Endodermal cell (in vitro differentiated cells): ENCODE measurements at places on chromosomes 3 and 15. TPM values are rescaled to one million over a fixed set of nuclear protein-coding genes. Genes with fewer than 3 reads are reported as not detected.
A peak's percentile ranks its signal among the peaks of the same experiment; 100 is the strongest.

SLC22A14 gene
- total RNA-seq: not detected in 2 replicates

- DNase-seq: peak; percentile 22
Observed at GRCh38 chr15:98674336-98674735, 26.0 kb downstream of the IGF1R start.

GRCh38 chr15:67883234-67883773, 43.5 kb upstream of the RNU6-1 start:
- no peak for DNase-seq

GRCh38 chr15:78317145-78317836, 17.9 kb upstream of the SKIC8 start:
- peak; percentile 49 for DNase-seq

- no peak for DNase-seq
Observed at GRCh38 chr3:123390865-123391600, 57.9 kb downstream of the ADCY5 start.

DNA sequence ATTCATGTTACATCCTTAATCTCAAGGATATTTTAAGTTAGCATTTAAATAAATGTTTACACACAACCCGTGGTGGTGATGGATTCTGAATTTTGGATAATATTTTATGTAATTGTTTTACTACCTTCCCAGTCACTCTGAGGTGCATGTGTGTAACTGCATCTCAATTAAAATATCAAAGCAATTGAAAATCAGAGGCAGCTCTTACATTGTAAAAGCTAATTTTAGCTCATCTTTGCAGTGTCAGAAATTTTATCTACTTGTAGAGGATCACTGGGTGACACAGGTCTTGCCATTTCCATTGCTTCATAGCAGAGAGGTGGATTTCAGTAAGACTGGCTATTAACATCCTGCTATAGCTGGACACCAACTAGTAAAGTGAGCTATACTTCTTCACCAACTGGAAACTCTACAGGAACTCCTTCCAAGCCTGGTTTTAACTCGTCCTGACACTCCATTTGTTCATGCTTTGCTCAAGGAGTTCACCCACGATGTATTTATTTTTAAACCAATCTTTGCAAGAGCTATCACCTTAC, 19.6 kb upstream of the MITF start:
- DNase-seq: no peak

POTEB2 gene
- not detected in 3 replicates for total RNA-seq

GRCh38 chr3:30628901-30629590, 22.6 kb downstream of the TGFBR2 start:
- no peak for DNase-seq

DNA sequence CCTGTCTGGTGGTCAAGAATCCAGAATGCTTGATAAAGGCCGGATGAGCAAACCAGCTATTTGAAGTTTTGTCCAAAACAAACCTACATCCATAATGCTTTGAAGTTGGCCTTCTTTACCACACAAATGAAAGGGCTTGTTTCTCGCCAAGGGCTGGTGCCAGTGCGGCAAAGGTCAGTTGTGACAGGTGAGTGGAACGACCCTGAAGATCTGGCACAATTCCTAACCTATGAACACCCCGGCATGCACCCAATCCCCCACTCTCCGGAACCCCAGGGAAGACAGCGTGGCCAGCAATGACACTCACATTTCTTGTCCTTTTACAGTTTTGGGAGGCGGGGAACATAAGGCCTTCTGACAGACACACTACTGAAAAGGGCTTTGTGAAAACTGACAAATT, 90.6 kb downstream of the ATP10A start:
- no peak for DNase-seq

LRRN1 gene
- 216 and 222 TPM in 2 replicates for total RNA-seq

GRCh38 chr3:177694316-177694715, 497.0 kb upstream of the TBL1XR1 start:
- no peak for DNase-seq

GRCh38 chr3:150391161-150391560, 16.9 kb upstream of the TSC22D2 start:
- no peak for DNase-seq

GRCh38 chr3:57007521-57008460, 52.7 kb upstream of the SPATA12 start:
- peak; percentile 71 for DNase-seq

- DNase-seq: no peak
Observed at GRCh38 chr3:192947421-192947820, 29.8 kb upstream of the MB21D2 start.
